ENCODE measurements at places on chromosomes 1 and 21. TPM values are rescaled to one million over a fixed set of nuclear protein-coding genes. Genes with fewer than 3 reads are reported as not detected.
A peak's percentile ranks its signal among the peaks of the same experiment; 100 is the strongest.

DNA sequence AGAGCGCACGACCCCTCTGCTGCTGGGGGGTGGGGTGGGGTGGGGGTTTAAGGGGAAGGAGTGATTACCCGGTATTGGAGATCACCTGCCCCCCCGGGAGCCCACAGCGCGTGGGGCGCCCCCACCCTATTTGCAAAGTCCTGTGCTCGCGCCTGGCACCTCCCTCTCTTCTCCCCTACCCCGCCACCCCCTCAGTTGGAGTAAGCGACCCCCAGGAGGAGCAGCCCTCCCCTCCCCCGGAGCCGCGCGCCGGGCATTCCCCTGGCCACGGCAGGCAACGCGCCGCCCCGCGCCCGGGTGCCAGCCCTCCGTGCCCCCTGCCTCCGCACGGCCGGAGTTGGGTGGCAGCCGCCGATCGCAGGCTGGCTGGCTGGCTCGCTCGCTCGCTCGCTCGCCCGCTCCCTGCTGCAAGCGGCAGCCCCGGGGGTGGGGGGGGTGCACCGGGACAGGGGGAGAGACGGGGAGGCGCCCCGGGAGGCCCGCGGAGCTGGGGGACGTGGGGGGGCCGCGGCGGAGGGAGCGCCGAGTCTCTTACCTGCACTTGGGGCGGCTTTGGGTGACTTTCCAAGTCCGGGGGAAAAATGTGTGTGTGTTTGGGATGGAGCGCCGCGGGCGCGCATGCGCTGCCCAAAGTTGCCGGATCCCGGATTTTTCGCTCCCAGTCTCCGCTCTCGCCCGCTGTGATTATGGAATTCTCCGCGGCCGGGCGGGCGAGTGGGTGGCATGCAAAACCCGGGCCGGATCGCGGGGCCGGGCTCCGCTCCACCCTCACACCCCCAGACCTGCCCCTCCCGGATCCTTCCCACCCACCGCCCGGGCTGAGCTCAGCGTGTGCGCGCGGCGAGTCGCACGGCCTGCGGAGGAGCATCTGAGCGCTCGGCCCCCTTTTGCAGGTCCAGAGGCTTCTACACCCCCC lies at the start of gene CASZ1:
CASZ1 (minus strand) TSS at position 618 of the 916 bp plus-strand sequence. CDS start 102,757 bp downstream, outside the sequence.
- peak; percentile 84 for DNase-seq

- DNase-seq = no peak
Measured at GRCh38 chr1:2945821-2946231, 75.4 kb upstream of the ACTRT2 start.

DNA sequence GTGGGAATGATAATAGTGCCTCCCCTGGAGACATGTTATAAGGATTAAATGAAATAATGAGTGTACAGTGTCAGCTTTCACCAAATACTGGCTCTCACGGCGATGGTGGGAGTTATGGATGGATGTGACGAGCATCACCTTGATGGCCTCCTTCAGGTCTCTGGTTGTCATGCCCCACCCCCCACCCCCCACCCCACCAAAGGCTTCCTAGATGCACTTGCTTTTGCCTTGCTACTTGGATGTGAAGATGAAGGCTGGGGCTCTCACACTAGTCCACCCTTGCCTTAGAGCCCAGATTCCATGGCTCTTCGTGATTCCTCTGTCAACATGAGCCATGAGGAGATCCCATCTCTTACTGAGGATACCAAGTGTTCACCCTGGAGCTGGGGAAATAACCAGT lies 412.3 kb downstream of the NPHP4 start:
- DNase-seq = no peak

DNA sequence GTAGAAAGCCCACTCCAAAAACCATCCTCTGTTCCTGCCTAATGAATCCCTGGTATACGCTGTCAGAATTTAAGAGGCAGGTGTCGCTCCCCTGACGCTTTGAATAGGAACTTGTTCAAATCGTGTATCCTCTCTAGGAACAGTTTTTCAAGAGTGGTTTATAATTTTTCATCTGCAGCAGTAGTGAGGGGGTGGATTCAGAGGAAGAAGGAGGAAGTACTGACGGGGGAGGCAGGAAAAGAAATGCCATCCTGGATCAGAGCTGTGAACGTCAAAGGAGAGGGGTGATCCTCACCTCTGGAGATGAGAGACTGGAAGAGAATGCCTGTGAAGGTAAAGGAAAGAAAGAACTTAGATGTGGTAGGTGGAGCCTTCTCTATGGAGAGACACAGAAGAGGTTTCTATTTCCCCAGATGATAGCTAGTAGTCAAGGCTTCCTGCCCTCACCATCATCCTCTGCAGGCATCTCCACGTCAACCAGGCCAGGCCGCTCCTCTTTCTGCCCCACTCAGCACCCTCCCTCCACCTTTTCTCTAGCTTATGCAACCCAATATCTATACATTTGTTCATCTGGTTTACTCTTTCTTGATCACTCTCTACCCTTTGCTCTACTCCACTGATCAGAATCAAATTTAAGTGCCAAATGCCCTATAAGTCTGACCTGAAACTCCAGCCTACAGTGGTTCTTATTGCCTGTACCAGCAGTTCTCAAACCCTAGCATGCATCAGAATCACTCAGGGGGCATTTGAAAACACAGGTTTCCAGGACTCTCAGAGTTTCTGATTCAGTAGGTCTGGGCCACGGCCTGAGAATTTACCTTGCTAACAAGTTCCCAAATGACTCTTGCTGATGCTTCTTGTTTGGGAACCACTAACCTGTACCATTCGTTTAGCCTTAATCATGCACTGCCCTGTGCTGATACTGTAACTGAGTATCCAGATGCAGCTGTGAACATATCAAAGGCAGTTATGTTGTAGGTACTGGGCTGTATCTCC lies 13.1 kb upstream of the BCL9 start:
- no peak for DNase-seq

GRCh38 chr1:15559189-15559810 lies 25.6 kb downstream of the AGMAT start:
- DNase-seq = peak; percentile 43

DNA sequence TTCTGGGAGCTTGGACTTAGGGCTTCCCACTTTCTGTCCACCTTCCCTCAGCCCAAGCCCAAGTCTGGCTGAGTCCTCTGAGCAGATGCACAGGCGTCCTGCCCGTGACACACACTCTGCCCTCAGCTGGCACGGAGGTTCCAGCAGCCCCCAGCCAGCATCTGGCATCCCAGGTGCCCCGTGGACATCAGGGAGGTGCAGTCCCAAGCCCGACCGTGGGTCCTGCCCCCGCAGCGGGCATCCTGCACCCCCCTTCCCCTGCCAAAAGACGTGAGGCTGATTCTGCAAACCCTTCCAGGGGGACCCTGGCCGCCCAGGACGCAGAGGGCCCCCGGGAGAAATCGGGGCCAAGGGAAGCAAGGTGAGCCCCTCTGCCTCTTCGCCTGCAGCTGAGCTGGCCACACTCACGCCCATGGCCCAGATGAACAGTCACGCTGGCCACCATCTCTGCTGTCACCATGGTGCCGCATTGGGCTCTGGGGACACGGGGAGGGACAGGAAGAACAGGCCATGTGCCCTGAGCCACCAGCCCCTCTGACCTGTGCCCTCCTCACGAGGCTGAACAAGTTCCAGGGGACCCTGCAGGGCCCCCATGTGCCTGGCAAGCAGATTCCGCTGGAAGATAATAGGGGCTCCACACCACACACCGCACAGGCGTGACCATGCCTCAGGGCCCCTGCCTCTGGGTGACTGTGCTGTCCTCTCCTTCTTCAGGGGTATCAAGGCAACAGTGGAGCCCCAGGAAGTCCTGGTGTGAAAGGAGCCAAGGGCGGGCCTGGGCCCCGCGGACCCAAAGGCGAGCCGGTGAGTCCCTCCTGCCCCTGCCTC lies 20.6 kb downstream of the COL6A2 start:
- DNase-seq = no peak

DNA sequence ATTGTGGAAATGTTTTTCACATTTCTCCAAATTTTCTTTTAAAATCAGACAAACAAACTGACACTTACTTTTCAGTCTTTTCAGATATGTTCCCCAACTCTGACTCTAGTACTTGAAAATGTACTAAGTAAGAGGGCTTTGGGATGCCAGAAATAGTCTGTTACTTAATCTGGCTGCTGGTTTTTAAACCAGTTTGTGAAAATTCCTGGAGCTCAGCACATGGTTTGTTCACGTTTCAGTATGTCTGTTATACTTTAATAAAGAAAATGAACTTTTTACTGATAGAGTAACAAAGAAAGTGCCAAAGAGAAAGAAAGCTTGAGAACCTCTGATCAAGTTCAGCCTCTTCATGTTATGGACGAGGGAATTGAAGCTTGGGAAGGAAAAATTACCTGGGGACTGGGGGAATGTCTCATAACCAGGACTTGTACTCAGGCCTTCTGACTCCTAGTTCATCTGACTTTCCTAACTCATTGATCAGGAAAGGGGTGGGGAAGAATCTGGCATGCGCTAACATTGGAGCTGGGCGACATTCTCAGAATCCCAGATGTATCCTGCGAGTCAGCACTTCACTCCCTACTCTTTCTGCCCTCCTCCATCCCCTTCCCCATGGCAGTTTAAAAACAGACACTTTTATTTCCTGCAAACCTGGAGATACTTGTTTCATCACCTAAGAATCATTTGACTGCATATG lies 30.8 kb upstream of the DNAJC6 start:
- DNase-seq = no peak

DNA sequence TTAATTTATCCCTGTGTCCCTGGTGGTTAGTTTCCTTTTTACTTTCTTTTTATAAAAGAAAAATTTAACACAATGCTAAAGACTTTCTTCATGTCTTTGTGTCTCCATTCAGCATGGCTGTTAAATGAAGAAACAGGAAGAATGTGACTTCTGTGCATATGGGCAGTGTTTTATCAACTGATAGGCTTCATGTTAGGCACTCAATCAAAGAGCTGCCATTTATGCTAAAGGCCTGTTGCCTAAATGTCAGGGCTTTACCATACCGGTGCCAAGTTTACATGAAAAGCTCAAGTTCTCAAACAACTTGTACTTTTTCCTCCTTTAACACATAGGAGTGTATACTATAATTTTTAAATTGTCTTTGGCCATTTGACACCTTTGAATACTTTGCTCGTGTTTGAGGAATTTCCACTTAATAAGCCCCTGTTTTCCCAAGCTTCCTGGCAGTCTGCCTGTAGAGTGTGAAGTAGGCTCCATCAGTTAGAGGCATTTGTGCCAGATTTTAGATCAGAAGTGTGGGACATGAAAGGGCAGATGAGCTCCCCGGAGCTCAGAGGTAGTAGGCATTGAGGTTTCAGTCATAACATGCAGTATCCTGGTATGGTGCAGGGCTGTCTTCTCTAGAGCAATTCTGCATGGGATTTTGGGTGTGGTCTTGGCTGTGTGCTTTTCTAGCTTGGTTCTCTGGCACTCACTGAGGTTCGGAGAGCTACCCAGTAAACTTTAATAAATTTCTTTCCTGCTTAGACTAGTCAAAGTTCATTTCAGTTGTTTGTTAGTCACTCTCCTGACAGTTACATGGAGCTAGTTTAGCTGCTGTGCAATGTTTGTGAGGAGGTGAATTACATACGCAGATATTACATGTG lies 119.0 kb downstream of the LEPR start:
- DNase-seq = no peak

DNA sequence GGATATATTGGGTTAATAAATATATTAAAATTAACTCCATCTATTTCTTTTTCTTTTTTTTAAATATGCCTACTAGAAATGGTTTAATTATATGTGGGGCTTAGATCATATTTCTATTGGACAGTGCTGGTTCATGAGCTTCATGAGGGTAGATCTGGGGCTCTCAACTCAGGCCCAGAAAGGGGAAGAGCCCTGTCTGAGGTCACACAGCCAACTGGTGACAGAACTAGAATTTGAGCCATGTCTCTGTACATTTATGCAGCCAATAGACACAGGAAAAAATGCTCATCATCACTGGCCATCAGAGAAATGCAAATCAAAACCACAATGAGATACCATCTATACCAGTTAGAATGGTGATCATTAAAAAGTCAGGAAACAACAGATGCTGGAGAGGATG lies 5.1 kb upstream of the EPHB2 start:
- no peak for DNase-seq

GRCh38 chr1:157085421-157085820 lies 14.2 kb downstream of the ETV3L start:
- DNase-seq = no peak

DNA sequence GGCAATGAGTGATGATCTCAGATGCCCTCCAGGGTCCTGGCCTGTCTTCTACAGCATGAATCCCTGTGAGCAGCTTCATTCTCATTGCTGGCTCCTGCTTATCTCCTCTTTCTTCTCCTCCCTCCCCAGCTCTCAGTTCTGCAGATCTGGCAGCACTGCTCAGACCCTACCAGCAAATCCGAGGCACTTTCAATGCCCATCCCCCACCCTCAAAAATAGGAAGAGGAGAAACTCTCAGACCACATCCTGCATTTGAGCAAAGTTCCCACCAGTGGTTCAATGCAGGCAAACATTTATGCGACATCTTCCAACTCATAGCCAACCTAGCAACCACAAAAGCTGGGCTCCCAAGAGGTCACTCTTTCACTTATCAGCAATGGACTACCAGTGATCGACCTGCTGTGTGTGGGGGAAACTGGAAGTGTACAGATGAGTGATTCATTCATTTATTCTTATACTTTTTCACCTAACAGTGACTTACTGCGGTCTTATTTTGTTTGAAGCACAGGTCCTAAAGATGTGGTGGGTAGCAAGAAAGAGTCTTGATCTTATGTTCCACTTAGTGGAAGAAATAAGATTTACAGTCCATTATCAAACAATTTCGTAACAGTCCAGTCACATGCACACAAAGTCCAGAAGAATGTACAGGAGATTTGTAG lies 5.8 kb upstream of the CHI3L2 start:
- DNase-seq = peak; percentile 33

DNA sequence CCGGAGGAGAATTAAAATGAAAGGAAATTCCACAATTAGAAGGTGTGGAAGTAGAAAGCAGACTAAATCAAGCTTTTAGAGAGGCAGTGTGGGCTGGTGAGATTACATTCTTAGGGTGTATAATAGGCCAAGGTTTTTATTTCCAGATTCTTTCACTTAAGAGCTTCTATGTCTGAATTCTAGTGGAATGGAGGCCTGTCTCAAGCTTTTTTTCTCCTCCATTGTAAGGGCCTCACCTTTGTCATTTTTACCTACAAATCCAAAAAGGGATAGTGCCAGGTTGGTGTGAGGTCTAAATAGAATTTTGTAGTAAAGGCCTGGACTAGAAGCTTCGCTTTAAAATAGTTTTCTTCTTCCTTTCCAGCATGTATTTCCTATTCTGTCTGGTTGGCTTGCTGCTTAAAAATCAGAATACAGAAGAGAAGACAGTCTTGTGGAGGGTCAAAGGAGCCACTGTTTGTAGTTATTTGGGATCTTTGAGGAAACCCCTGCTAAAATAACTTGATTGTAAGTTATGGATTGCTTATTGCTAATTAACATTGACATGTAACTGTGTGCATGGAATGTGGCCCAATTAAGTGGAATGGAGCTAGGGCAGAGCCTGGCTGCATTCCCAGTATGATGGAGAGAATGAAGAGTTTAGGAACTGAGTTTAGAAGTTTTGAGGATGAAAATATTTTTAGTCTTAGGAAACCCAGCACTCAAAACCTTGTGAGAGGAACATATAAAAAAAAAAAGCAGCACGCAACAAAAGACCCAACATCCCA lies 162.5 kb upstream of the B3GALT2 start:
- no peak for DNase-seq

Gene CD53
- total RNA-seq = 39.4 TPM

Gene EDN2
- total RNA-seq = 0.83 TPM

Gene CFAP298
- 43.2 TPM for total RNA-seq

Gene TDRD10
- 2.3 TPM for total RNA-seq

Gene PLD5
- 0.06 TPM for total RNA-seq
